Pancreas (tissue), 10 donors: ENCODE measurements at places on chromosomes 1 and 21. TPM values are rescaled to one million over a fixed set of nuclear protein-coding genes. Genes with fewer than 3 reads are reported as not detected.

C1orf115 gene
- 5.2 TPM for total RNA-seq

PCSK9 gene
- total RNA-seq: 3.1 TPM

TRIM58 gene
- total RNA-seq: 0.06 TPM

TMEM269 gene
- total RNA-seq: not detected

SSBP3 gene
- total RNA-seq: 20.6 TPM

NBPF4 gene
- total RNA-seq: not detected

SELENBP1 gene
- 21.6 TPM for total RNA-seq

TPR gene
- 26.2 TPM for total RNA-seq

AKR7A3 gene
- total RNA-seq: 232 TPM

PIK3CD gene
- total RNA-seq: 1.9 TPM

DNA sequence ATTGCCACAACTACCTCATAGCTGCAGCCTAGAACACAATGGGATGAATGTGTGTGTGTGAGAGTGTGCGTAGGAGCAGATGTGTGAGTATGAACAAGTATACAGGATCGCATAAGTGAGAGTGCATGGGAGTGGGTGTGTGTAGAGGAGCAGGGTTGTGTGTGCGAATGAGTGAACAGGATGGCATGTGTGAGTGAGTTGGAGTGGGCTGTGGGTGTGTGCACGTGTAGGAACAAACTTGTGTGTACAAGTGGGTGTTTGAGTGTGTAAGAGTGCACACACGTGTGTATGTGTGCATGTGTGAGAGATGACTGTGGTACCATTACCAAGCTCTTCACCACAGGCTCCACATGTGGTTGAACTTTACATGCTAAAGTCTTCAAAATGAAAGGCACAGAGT is 175.4 kb upstream of the EDN2 start:
- no peak for DNase-seq

GRCh38 chr1:94646141-94646643 is 104.6 kb upstream of the F3 start:
- DNase-seq: no peak

GRCh38 chr1:36440044-36440443 is 10.2 kb downstream of the OSCP1 start:
- DNase-seq: no peak

- DNase-seq: no peak
Measured at GRCh38 chr1:117398957-117399356, 31.7 kb downstream of the MAN1A2 start.

DNA sequence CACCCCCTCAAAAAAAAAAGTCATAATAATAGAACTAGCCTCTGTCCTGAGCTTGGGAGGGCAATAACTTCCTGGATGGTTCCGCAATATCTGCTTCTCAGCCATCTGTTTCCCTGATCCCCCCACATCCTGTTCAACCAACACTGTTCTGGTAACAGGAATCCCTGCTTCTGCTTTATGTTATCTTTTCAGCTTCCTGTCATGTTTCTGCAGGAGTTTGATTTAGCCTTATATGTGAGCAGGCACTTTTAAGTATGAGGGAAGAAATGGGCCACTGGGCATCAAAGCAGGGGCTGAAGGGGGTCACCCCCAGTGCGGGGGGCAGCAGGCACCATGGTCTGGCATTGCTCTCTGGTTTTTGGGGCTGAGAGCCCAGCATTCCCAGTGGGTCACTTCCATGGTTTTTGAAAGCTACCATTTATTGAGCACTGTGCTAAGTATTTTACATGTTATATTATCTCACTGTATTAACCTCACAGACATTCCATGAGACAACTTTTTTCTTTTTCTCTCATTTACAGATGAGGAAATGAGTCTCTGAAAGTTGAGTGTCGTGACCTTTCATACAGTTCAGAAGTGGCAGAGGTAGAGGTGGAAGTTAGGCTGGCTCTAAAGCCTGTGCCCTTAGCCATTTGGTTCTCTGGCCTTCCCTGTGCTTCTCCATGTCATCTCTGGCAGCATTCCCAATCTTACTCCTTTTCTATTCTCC is 61.9 kb downstream of the DNTTIP2 start:
- DNase-seq: no peak

GRCh38 chr21:44615911-44616590 is 4.2 kb downstream of the KRTAP10-8 start:
- peak; percentile 40 for DNase-seq

DNA sequence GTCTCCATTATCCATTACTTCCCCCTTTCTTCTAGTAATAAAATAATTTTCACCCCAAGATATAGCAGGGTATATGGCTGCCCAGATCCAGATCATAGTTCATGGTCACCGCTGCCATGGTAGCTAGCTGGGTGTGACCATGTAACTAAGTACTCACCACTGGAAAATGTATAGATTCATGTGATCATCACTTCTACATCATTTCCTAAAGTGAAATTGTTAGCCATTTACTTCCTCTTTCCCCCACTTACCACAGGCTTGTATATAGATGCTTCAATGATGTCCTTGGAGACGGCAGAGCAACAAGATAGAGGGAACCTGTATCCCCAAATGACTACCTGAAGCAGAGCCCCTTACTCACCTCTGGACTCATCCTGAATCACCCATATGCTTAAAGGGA is 22.7 kb upstream of the EYA3 start:
- no peak for DNase-seq

- no peak for DNase-seq
Measured at GRCh38 chr1:11730429-11730891, 5.5 kb upstream of the AGTRAP start.

- no peak for DNase-seq
Measured at GRCh38 chr1:228226956-228227791, 19.3 kb downstream of the OBSCN start.

DNA sequence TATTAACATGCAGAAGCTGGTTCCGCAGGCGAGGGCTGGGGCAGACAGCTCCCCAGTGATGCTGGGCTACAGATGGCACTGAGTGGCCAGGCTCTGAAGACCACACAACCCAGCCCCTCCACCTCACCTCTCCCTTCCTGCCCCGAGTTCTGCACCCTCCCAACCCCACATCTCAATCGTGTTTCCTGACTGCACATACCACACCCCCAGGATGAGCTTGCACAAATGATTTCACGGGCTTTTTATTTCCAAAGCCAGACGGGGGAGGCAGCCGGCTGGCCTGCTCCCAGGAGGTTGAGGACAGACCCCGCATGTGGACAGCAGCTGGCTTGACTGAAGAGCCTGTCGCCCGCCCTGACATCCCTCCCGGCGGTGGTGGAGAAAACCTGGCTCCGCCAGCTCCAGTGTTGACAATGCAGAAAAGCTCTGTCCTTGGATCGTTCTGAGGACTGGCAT is 21.4 kb upstream of the ALDH4A1 start:
- DNase-seq: peak; percentile 51

- DNase-seq: no peak
Measured at GRCh38 chr21:42858185-42858847, 21.0 kb downstream of the WDR4 start.

DNA sequence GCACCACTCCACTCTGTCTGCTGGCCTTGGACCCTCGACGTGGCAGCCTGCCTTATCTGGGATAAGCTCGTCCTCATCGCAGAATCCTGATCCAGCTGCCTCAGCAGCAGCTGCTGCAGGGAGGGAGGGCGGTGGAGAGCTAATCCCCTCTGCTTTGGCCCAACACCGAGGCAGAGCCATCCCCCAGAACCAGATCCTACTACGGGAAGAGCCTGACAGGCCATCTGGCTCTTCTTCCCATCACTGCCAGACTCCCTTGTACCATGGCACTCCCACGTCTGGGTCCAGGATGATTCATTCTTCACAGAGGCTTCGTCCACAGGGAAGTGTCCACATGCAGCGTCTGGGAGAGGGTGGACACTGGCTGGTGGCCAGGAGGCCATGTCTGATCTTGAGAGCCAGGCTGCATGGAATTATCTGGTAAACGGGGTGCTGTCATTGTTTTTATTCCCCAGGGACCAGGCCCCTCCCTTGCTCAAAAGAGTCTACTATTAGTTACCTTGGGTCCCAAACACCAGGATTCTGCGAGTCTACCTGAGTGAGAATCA is 14.6 kb upstream of the PKP1 start:
- peak; percentile 54 for DNase-seq

DNA sequence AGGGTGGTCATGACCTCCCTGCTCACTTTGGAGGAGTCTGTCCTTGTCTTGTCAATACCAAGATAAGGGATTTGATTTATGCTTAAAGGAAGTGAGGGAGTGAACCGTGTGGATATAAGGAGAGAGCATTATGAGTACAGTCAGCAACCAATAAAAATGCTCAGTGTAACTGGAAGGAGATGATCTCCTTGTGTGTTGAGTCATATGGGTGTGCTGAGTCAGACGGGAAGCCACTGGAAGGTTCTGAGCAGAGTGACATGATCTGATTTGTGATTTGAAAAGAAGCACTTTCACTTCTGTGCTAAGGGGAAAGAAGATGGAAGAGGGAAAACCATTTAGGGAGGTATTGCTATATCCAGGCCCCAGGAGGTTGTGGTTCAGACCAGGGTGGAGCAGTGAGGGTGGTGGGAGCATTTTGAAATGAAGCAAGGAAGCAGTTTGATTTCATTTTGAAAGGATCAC is 2.5 kb upstream of the BCL10 start:
- DNase-seq: no peak

DNA sequence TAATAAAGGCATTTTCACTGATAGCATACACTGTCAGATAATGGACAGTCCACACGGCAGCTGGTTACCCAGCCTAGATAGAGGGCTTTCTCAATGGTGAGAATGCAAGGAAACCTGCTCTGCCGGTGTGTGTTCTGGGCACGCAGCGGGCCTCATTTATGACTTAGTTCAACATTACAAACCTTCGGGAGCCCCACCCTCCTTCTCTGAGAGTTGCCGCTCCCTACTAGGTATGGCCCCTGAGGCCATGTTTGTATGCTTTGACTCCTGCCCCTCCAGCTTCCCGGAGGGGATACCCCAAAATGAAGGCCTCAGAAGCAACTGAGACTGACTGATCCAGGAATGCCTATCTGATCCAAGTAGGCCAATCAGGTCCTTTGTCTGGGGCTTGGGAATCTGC is 17.2 kb upstream of the FABP3 start:
- no peak for DNase-seq

- DNase-seq: no peak
Measured at GRCh38 chr1:91784191-91784590, 101.8 kb downstream of the TGFBR3 start.

- DNase-seq: no peak
Measured at GRCh38 chr1:241944300-241944699, 13.3 kb upstream of the BECN2 start.

DNA sequence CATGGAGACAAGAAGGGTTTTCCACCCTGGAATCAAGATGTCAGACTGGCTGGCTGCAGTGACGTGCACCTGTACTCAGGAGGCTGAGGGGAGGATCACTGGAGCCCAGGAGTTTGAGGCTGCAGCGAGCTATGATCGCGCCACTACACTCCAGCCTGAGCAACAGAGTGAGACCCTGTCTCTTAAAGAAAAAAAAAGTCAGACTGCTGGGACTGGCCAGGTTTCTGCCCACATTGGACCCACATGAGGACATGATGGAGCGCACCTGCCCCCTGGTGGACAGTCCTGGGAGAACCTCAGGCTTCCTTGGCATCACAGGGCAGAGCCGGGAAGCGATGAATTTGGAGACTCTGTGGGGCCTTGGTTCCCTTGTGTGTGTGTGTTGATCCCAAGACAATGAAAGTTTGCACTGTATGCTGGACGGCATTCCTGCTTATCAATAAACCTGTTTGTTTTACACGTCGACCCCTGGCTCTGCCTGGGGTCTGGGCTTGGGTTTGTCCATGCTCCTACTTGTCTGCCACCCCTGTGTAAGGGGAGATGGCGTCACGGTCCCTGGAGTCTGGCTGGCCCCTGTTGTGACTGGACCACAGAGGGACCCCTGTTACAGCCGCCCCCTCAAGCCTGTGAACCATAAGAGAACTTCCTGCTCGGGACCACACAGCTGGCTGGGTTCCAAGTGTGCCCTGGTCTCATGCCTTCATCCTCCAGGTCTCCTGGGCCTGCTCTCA is 20.9 kb upstream of the VPS13D start:
- DNase-seq: peak; percentile 95

DNA sequence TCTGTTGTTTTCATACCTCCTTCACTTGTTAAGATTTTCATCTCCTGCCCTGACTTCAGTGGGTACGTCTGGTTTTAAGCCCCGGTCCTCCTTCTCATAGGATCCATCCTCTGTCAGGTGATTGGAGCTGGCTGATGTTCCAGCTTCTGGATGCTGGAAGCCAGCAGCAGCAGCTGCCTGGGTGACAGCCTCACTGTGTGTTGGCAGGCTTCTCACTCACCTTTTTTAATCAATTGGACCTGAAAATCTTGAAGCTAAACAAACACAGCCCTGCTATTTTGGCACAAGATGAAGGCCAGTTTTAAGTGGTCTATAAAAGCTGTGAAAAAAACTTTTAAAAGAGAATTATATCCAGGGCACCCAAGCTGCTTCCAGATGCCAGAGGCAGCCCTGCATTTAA is 181.0 kb downstream of the DISC1 start:
- no peak for DNase-seq

- no peak for DNase-seq
Measured at GRCh38 chr1:172185211-172185610, 235.3 kb upstream of the C1orf105 start.

GRCh38 chr1:101203820-101204540 is 32.8 kb upstream of the S1PR1 start:
- DNase-seq: no peak

DNA sequence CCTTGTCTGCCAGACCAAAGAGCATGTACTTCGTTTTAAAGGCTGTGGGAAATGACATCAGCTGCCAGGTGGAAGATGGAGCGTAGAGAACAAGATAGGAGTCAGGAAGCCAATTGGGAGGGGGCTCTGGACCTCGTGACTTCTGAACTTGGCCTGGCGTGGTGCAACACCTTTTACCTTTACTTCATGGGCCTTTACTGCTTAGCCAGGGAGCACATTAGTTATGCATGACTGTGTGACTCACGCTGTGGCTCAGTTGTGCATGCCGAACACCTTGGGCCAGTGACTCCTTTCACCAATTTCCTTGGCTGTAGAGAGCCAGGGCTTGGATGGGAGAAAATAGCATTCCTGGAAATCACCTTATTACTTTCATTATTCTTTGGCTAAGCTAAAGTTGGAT is 7.2 kb downstream of the XCL1 start:
- DNase-seq: no peak

GRCh38 chr1:1539310-1540089 is 924 bp downstream of the TMEM240 start:
- DNase-seq: no peak

DNA sequence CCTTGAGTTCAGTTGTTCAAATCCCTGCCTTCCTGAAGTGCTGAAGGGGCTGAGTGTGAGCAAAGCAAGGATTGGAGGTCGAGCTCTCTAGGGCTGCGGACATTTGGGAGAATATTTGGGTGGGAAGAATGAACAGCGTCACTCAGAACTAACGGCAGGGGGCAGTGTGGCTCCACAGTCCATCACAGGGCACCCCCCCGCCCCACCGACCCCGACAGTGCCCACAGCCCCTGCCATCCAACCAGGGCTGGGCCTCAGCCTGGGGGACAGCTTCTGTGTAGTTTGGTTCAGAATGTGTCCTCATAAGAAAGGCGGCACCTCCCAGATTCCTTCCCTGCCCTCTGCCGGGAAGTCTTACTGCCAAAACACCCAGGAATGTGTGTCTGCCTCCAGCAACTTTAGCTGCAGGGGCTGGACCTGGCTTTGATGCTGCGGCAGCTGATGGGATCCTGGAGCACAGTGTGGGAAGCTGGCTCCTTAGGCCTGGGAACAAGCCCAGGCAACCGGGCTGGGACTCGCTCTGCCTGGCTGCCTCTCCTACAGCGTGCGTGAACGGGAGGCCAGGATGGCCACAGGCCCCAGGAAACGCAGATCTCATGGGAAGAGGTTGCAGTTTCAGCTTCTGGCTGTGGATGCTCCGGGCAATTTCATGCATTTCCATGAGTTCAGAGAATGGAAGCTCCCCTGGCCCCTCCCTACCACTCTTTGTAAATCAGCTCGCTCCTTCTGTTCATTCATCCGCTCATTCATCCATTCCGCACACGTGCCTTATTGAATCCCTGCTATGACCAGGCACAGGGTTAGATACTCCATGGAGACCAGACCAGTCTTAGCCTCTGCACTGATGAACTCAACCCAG is 104.9 kb upstream of the TMPRSS2 start:
- DNase-seq: peak; percentile 45
